Left lobe of liver (tissue), 2 donors: ENCODE measurements at places on chromosomes 1 and 21. TPM values are rescaled to one million over a fixed set of nuclear protein-coding genes. Genes with fewer than 3 reads are reported as not detected.

- DNase-seq: no peak
Observed at GRCh38 chr1:185156288-185156853, 382 bp downstream of the TRMT1L start.

DNA sequence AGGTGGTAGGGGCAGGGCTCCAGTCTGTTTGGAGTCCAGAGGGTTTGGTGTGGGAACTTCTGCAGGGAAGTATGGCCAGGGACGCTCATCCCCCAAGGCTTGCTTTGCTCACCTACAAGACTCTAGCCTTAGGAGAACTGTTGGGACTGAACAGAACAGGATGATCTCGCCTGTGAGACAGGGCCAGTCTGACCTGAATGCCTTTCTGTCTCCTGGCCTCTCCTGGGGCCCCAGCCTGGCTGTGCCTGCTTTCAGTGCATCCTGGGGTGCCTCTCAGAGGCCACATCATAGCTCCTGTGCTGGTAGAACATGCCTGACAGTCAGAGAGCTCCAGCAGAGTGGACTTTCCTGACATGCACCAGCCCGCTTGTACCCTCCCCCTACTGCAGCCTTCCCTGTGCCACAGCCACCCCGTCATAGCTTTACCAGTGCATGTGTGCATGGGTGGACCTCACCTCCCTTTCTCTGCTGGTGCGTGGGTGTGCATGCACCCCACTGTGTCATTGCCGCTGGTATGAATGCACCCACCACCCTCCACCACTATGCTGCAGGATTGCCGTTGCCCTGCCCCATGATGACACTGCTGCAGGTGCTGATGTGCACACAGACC is 165.8 kb downstream of the GIPC2 start:
- DNase-seq: no peak

- DNase-seq: no peak
Observed at GRCh38 chr1:161733526-161733925, 12.2 kb downstream of the FCRLB start.

HIVEP3 gene
- 2.6 TPM for total RNA-seq

- peak; percentile 88 for DNase-seq
Observed at GRCh38 chr1:2548068-2548589, 8.0 kb upstream of the TNFRSF14 start.

CD52 gene
- total RNA-seq: 3.0 TPM

DNA sequence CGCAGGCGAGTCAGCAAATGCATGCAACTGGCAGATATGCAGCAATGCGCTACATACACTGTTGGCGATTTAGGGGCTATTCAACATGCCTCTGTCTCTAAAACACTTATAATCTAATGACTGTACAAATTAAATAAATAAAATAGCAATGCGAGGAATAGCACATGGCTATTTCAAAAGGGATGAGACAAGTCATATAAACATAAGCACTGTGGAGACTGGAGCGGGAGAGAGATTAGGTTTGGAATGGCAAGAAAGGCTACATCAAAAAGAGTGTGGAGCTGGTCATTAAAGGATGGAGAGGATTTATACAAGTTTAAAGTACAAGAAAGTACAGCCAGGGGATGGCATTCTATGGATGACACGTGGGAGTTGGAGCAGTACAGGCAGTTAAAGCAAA is 523.5 kb upstream of the CAMK1G start:
- DNase-seq: no peak

PDC gene
- not detected for total RNA-seq
